ENCODE measurements at places on chromosomes 7 and 10.

DNA sequence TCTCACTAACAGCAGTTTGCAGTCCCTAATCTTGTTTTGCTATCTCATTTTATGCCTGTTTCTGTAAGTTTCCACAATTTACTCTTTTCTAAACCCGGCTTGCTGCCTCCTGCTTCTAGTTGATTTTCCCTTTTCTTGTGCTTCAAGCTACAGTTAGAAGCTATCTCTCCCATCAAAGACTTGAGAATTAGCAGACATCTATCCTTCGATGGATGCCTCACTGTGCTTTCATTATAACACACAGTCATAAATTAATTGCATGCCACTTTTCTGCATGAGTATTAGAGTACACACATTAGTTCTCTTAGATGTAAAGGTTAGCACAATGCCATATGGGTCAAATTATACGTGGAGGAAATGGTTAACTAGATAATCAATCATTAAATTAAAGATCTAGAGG is 48.7 kb downstream of the SEMA3A start:
- no peak for DNase-seq

- DNase-seq: peak; percentile 20
Observed at GRCh38 chr7:68321076-68321639, 1277.1 kb upstream of the AUTS2 start.

DNA sequence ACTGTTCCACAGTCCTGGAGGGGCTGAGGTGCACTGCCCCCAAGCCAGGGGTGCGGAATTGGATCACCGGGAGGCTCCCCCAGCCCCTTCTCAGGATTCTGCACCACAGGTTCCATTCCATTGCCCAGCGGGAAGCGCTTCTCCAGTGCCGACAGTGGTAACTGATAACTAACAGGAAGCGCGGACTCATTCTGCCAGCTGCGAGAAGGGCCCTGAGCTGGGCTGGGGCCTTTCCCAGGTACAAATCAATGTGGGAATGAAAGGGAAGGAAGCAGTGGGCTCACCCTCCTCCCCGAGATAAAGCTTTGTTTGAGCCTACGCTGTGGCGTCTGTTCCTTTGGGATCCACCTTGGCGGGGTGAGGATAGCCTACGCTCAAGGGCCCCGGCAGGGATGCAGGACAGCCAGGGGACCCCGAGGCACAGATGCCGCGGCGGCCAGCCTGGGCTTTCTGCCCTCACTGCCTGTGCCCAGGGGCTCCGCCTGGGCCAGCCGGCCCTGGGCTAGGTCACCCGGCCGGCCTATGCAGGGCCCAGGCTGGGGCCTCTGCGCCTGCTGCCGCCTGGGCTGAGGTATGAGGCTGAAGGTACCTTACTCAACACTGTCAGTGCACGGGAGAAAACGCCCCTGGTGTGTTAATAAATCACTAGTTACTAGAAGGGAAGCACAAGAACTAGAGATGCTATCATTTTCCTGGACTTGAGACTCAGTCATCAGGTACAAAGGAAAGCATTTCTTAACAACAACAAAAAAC is 39.4 kb downstream of the EN2 start:
- no peak for DNase-seq

- peak; percentile 65 for DNase-seq
Observed at GRCh38 chr10:119595134-119595675, 1.6 kb downstream of the TIAL1 start.

DNA sequence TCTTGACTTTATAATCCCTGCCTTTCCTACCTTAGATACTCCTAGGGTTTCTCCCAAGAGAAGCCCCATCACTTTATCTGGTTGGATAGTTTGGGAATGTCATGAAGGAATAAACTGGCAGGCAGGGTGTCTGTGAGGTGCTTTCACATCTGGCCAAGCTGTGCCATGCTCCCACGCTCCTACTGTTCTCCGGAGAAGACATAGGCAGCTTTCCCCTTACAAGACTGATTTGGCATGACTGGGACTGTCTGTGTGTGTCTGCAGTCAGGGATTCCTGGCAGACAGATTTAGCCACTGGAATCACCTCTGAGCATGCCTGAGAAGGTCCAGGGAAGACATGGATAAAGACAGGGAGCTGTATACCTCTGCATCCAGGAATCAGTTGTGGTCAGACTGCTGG is 45.3 kb downstream of the HK1 start:
- DNase-seq: no peak

DNA sequence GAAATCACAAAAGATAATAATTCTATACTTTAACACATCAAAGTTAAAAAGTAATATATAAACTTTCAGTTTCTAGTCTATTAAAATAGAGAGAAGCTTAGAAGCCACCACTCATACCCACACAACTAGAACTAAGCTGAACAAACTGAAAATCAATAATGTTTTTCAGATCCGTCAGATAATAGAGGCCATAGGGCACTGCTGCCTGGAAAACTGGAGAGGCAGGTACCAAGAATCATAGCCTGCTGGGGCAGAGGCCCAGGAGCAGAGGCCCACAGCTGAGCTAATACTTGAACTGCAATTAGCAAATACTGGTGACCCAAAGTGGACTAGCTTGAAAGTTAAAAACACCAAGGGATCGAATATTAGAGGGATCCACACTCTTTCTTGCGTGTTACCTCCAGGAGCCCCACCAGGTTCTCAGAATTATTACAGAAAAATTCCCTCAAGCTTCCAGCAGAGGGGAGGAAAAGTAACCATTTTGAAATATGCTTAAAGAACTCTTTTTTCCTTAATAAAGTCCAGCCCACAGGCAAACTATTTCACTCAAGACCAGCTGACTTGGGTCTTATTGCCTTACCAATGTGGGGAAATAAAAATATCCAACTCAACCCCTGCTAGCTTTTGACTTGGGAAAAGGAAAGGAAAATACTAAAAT is 774.1 kb upstream of the IGFBP3 start:
- DNase-seq: no peak

GRCh38 chr10:72010234-72010973 is 46.2 kb downstream of the CHST3 start:
- no peak for DNase-seq

GRCh38 chr10:61894133-61894532 is 7.4 kb upstream of the ARID5B start:
- no peak for DNase-seq

DNA sequence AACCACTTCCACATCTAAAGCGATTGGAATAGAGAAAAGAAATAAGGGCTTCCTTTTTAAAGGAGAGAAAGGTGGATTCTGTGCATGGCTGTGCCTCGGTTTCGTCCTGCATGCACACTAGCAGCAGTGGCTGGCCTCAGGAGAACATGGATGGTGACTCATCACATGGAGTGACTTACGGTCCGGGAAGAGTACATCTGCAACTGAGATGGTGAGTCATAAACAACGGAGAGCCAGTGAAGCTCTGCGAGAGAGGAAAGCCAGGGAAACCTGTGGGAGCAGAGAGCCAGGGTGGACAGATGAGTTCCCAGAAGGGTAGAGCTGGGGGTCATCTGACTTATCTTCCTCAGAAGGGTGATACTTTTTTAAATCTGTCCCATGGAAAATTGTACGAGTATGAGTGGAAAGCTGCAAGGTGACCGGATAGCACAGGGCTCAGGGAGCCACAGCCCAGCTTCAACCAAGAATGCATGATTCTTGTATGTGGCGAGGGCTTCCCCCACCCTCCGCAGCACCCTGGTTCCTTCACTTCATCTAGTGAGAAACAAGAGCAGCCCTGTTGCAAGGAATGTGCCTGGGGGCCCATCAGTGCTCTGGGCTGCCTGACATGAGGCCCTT is 259.1 kb downstream of the KLF6 start:
- peak; percentile 98 for DNase-seq

DNA sequence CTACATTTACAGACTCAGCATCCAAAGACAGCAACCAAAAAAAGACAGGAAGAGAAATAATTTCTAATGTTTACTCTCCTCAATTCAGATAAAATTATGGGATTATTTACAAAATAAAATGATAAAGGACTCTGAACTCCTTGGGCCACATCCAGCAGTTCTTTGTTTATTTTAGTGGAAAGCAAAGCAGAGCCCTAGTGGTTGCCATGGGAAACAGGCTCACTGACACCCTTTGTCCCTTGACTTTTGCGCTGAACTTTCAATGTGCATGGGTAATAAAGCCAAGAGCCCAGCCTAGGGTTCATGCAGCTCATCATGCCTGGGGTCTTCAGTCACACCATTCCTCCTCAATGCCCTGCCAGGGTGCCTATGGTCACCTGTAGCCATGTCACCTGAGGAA is 442.6 kb upstream of the IGFBP3 start:
- no peak for DNase-seq

DNA sequence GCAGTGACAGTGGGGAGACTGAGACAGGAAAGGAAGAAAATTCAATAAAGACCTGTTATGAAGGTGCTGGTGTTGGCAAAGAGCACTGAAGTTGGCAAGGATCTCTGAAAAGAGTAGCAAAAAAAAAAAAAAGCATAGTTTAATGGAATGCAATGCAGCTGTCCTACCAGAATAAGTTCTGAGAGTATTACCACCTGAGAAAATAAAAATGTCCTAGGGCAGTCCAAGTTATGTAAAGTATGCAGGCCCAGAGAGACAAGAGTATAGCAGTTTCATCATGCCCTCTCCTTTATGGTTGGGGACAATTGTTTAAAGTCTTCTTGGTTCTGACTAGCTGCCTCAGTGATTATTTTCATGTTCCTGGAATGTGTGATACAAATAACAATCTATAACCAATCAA is 1092.8 kb downstream of the SORCS3 start:
- no peak for DNase-seq

DNA sequence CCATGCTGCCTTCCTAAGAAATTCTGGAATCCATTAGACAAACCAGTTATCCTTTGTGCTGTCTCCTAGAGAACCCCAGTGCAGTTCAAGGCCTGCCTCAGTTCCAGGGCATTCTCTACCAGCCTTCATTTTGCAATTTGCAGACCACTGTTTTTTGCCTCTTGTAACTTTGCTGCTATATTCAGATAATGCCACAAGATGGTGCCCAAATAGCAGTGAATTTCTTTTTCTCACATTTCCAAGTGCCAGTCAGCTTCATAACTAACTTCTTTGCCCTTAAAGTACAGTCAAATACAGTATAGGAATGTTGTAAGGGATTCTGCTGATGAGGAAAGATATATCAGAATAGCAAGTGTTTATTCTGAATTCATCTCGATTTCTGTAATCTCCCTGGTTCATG is 25.2 kb downstream of the LOXL4 start:
- peak; percentile 17 for DNase-seq

DNA sequence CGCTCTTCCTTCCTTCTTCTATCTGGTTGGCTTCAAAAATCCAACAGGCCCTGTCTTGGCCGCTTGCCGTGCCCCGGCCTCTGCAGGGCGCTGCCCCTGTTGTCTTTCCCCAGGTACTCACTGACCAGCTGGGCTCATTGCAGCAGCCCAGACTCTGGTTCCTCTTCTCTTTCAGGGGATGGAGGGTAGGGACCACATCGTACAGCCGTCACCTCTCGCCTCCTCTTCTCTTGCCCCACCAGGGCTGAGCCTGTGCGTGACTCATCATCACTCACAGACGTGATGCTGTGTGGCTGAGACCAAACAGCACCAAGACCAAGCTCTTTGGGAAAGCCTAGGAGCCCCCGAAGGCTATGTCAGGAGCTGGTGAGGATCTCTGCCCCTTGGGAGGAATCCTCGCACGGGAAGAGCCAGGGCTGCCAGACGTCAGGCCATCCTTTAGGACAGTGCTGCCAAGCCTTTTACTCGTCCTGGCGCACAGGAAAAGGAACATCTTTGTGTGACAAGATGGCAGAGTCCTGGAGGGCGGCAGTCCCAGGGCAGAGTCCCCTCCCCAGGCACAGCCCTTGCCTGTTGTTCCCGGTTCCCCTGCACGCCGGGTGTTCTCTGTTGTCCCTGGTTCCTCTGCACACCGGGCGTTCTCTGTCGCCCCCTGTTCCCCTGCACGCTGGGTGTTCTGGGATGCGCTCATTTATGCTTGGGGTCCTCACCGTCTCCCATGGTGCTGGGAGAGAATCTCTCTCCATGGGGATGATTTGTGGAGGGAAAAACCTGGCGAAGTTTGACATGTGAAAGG is 188.5 kb upstream of the SHH start:
- no peak for DNase-seq

- no peak for DNase-seq
Observed at GRCh38 chr10:22992075-22992474, 64.2 kb downstream of the ARMC3 start.

DNA sequence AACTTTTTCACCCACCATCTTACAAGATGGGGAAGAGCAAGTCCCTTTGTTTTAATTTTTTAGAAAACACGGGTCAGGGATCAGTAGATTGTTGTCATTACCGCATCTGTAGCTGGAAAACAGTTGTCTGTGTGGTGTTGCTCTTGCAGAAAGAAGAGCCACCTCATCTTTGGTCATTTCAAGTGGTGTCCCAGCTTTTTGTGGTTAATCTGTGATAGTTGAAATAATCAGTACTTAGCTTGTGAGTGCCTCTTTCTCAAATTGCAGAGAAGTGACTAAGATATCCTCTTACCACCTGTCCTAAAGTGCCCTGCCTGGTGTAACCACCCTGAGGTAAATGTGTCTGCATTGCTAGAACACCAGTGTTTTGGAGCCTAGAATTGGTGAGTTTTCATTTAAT is 5.5 kb downstream of the PRPF18 start:
- no peak for DNase-seq

GRCh38 chr7:93117852-93118530 is at the start of gene SAMD9:
TSS of gene SAMD9 (minus strand) at chr7:93117979. CDS start at chr7:93106097, 11,882 bp downstream.
- peak; percentile 85 for DNase-seq

Measured in epithelial cell of esophagus (primary cell).